ENCODE measurements at places on chromosomes 2 and 18.

- no peak for DNase-seq
These were observed 339.6 kb upstream of the DCC start for GRCh38 chr18:52000435-52000834.

DNA sequence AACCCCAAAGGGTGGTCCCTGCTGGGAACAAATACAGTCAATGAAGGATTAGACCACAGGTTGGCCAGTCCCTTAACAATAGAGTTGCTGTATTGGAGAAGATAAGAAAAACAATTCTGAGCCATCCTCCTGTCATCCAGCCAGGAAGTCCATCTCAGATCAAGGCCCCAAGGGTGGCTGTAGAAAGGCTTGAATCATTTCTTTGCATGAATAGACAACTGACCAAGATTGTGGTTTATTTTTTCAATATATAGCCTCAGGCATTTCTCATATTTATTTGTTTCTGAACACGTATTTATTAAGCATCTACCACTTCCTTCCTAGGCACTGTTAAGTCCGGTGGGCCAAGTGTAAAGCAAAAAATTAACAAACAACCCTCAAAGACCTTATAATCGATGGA is 274.4 kb upstream of the SLC14A2 start:
- DNase-seq, result no peak

DNA sequence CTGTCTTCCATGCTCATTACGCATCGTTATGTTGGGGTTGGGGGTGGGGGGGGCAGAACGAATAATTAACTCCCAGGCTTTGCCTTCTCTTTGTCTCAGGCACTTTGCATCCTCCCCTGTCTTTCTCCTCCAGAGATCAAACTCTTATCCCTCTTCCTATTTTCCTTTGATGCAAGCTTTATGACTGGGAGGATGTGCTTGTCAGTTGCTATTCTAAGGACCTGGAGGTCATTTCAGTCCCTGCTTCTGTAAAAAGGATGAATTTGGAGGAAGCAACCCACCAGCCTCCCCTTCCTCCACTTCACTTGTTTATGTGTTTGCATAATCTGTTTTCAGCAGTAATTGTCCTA is 87.5 kb downstream of the ZCCHC2 start:
- no peak for DNase-seq

GRCh38 chr18:48785091-48785614 is 165.6 kb downstream of the SMAD7 start:
- no peak for DNase-seq

DNA sequence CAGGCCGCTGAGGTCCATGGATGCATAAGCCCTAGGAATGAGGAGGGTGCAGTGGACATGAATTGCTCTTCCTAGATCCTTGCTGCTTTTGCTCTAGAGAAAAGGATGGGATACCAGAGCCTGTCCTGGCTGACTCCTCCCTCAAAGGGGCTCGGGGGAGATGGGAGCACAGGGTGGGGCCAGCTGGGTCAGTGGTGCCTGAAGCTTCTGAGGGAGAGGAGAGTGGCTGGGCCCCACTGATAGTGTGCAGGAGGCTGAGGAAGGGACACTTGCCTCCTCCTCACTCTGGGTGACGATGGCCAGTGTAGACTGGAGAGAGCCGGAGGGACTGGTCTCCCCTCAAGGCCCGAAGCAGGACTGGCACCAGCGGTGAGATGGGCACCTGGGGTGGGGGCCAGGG is at the start of gene NT5DC4:
Gene NT5DC4 (plus strand): TSS at position 236 of the 400 bp plus-strand sequence. CDS start 60 bp downstream, at position 296.
- DNase-seq, result no peak

DNA sequence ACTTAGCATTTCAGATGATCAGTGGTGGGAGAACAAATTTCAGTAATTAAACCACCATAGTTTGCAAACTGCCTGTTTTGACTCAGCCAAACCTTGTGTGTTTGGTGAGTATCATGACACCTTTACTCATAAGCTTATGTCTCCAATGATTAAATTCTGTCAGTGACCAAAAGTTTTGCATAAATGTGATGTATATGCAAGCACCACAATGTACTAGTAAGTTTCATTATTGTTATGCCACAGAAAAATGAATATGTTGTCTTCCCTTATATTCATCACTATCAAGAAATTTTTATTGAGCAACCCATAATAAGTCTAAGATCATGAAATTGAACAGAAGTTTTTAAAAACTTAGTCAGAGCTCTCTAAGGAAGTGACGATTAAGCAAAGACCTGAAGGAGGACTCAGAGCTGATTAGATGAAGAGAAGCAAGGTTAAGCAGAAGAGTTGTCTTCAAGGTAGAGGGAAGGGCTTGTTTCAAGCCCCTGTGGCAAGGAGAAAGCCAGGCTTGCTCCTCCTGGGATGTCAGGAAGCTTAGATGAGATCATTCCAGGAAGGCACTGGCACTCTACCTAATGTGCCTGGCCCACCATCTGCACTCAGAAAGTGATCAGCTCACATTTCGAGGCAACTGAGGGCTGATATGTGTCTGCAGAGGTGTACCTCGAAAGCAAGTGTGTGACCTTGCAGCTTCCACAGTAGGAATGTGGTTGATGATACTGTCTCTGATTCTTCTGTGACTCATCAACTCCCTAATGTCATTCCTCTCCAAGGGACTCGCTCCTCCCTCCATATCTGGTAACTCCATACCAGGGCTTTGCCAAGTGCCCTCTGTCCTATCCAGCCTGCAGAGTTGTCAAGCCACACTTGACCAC is 54.7 kb downstream of the KCTD18 start:
- DNase-seq, result no peak

GRCh38 chr2:176595986-176596385 is 326.7 kb downstream of the MTX2 start:
- no peak for DNase-seq

GRCh38 chr2:103445347-103445746 is 683.5 kb downstream of the TMEM182 start:
- no peak for DNase-seq

GRCh38 chr2:239433777-239434403 is 33.1 kb upstream of the HDAC4 start:
- no peak for DNase-seq

DNA sequence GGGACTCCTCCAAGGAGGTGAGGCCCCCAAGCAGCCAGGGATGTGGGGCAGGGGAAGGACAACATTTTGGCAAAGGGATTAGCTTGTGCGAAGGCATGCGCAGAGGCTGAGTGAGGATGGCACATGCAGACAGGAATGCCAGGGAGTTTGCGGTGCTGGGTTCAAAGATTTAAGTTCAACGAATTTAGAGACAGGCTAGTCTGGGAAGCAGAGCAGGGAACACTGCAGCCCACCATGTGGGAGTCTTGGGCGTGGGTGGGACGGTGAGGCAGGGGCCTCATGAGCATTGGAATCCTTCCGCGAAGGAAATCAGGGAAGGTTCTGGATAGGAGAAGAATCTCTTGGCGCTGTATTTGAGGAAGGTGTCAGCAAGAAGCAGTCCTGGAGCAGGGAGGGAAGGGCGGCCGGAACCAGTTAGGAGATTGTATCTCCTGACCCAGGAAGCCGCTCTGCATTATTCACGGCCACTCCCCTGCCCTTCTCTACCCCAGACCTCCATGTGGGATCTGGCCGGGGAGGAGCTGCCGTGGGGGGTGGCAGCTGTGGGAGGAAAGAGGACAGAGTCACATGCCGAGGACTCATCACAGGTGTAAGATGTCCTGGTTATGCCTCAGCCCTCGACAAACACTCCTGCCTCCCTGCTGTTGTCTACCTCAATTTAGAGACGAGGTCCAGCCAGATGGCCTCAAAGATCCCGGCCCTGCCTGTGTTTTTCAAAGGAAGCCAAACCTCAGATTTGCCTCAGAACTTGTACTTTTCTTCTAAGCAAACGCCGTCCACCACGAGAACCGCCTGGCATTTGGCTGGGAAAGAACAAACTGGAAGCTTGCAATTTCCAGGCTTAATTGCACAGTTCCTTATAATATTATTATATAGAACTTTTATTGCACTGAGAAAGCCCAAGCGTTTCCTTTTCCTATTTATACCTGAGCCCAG is 123.7 kb upstream of the SMAD2 start:
- no peak for DNase-seq

GRCh38 chr2:197950724-197951123 is 146.3 kb downstream of the PLCL1 start:
- no peak for DNase-seq

DNA sequence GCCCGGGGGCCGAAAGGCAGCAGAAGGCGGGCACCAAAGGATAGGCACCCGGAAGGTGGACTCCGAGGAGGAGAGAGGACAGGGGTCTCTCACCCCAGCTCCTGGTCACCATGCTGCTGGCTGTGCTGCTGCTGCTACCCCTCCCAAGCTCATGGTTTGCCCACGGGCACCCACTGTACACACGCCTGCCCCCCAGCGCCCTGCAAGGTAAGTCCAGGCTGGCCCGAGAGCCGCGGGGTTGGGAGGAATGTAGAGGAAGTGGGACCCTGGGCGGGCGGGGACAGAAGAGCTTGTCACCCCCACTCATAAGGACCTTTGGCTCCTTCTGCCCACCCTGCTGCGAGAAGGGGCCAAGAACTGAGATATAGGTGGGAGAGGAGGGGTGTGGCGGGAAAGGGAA is 301 bp downstream of the PRSS56 start:
- no peak for DNase-seq

- no peak for DNase-seq
These were observed 5.9 kb downstream of the MBOAT2 start for GRCh38 chr2:8997631-8998030.

GRCh38 chr2:25115249-25115883 is 53.0 kb downstream of the POMC start:
- DNase-seq, result no peak

GRCh38 chr2:205403244-205403825 is 279.0 kb upstream of the NRP2 start:
- DNase-seq, result no peak

GRCh38 chr2:63827749-63828148 is 13.9 kb upstream of the UGP2 start:
- no peak for DNase-seq

GRCh38 chr2:207459990-207460757 is 69.6 kb upstream of the CREB1 start:
- no peak for DNase-seq

DNA sequence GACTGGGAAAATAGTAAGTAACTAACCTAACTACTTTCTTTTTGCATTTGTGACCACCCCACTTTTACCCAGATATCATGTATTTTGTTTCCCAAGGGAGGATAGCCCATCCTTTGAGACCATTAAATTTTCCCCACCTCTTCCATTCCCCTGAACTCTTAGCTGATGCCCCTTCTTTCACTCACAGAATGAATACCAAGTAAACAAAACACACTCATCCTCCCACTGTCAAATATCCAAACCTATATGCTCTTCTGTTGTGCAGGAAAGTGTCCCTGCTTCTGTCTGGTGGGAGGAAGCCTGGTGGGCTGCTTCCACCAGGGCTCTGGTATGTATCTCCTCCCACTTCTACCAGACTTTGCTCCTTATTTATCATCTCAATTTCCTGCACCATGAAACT is 64.6 kb upstream of the PARD3B start:
- no peak for DNase-seq

Measured in activated T-helper 1 cell treated with Interleukin-2 at 50 U/mL for 16 hours (primary cell).